ENCODE measurements at places on chromosomes 1 and 21.

DNA sequence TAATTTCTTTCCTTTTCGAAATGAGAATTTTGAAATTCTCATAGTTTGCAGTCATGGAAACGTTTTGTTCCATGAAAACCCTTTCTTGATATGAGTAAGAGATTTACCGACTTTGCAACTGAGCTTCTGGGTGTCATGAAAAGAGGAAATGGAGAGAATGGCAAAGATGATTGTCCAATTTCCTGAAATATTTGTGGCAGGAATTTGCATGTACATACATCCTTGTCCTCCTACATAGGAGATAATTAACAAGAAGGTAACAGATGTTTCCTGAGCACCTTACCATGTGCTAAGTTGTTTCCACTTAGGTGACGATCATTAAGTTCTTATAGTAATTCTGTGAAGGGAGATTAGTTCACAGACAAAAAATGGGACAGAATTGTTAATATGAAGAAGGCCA is 170.7 kb downstream of the NEGR1 start:
- no peak for DNase-seq

DNA sequence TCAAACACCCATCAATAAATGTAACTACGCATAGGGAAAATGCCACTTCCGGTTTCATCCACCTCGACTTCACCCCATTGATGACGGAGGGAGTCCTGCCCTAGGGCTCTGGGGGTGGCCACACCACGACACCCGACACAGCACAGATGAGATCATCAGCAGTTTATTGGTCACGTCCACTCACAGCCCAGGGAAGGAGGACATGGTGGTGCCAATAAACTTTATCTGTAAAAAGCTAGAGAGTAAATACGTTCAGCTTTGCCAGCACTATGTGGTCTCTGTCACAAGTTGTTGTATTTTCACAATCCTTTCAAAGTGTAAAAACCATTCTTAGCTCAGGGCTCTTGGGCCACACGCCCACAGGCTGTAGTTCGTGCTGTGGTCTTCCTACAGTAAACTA is 16.3 kb downstream of the SETD4 start:
- no peak for DNase-seq

DNA sequence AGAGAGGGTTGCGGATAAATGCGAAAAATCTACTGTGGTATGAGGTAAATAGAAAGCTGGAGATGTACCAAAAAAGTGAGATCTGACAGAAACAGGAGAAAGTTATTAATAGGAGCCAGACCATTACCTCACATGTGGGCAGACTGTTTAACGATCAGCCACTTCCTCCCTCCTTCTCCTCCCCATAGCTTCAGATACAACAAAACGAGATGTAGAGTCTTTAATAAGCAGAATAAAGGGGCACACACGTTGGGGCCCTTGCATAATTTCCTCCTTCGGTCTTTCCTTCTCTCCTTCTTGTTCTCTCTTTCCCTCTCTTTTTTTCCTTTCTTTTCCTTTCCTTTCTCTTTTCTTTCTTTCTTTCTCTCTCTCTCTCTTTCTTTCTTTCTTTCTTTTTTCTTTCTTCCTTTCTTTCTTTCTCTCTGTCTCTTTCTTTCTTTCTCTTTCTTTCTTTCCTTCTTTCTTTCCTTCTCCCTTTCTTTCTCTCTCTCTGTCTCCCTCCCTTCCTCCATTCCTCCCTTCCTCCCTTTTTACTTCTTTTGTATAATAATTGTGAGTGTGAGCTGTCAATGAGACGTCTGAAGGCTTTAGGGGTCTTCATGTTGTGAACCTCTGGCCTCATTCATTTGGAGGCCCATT is 242.1 kb downstream of the GRIK1 start:
- no peak for DNase-seq

- no peak for DNase-seq
These were observed 1.3 kb downstream of the EDARADD start for GRCh38 chr1:236395230-236395946.

DNA sequence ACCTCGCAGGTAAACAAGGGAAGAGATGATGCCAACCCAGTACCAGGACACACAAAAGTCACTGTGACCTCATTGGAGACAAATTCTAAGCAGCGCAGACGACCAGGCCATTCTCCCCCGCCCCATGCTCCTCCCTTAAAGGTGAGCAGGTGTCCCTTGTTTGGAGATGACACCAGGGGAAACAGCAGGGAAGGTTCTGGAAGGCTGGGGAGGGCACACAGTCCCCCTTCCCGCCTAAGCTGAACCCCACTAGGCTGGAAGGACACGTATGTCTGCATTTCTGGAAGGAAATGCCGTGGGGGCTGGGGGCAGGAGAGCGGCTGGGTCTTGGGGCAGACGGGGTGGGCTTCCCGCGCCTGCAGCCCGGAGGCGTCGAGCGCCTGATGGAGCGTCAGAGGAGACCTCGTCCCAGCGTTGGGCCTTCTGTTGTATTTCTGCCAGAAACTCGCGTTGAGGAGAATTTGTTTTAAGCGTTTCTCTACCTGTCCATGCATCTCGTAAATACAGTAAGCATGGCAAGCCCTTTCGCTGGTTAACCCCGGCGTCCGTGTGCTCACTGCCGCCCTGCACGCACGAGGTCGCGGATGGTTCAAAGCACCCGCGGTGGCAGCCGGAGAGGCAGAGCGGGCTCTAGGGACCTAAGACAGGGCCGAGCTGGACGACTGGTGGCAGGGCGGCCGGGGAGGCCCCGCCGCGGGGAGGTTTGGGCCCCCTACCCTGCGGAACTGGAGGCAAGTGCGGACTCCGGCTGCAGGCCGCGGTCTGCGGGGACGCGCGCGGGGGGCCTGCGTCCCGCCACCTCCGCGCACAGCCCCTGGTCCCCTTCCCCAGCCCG is 1.2 kb upstream of the LHX4 start:
- no peak for DNase-seq

GRCh38 chr1:61520401-61520800 is 204.5 kb downstream of the TM2D1 start:
- no peak for DNase-seq

DNA sequence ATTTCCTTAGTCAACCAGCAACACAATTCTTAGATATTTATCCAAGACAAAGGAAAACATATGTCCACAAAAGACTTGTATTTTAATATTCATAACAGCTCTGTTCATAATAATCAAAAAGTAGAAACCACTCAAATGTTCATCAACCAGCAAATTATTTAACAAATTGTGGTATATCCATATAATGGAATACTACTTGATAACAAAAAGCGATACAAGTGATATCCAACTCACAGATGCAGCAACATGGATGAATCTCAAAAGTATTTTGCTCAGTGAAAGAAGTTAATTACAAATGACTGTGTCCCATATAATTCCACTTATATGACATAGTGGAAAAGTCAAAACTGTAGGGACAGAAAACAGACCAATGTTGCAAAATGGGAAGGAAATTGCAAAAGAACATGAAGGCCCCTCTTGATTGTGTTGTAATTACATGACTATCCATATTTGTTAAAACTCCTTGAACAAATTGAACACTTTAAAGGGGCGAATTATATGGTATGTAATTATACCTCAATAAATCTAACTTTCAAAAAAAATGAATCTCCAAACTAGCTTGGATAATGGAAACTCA is 116.9 kb downstream of the EDEM3 start:
- no peak for DNase-seq

GRCh38 chr21:45357436-45358260 is 47.3 kb upstream of the COL18A1 start:
- DNase-seq, result no peak

- DNase-seq, result no peak
These were observed 272.3 kb upstream of the ST6GALNAC5 start for GRCh38 chr1:76595024-76595423.

GRCh38 chr21:33857846-33858666 is 57.5 kb downstream of the ATP5PO start:
- no peak for DNase-seq

DNA sequence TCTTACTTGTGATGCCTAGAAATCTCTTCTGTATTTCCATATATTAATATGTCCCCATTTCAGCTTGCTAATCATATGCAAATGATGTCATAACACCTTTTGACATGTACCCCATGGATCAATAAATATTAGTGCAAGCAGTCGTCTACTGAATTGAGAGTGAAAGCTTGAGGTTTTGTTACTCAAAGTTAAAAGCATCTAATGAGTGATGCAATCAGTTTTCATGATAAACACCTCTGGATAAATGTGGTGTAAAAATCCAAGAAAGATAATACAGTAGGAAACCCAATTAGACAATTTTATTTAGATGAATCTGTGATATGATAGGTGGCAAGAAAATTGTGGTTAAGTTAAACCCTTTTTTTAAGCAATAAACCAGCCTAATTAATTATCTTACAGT is 141.2 kb upstream of the DMRTA2 start:
- DNase-seq, result no peak

- DNase-seq, result no peak
These were observed 103.3 kb downstream of the AKT3 start for GRCh38 chr1:243746751-243747150.

- no peak for DNase-seq
These were observed 181.2 kb upstream of the SGIP1 start for GRCh38 chr1:66352792-66353191.

DNA sequence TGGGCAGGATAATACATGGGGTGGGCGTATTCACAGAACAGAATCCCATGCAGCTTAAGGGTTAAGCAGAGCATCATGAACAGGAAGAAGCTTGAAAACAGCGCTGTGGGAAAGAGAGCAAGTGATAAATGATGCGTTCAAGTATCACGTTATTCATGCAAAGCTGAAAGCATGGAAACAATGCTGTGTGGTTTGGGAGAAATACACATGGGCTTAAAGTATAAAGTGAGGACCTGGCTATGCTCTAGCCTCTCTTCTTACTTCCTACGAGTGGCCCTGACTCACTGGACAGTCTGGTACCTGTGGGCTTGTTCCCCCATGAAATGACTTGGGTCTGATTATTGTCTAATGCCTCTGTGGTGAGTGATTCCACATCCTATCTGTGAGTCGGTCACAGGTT is 25.7 kb downstream of the TMPRSS2 start:
- no peak for DNase-seq

- DNase-seq, result no peak
These were observed 145.8 kb upstream of the TMPRSS15 start for GRCh38 chr21:18549214-18549905.

- DNase-seq, result no peak
These were observed 2.1 kb downstream of the ASAP3 start for GRCh38 chr1:23481904-23482303.

- DNase-seq, result no peak
These were observed 472.2 kb upstream of the RUNX1 start for GRCh38 chr21:35521293-35521692.

DNA sequence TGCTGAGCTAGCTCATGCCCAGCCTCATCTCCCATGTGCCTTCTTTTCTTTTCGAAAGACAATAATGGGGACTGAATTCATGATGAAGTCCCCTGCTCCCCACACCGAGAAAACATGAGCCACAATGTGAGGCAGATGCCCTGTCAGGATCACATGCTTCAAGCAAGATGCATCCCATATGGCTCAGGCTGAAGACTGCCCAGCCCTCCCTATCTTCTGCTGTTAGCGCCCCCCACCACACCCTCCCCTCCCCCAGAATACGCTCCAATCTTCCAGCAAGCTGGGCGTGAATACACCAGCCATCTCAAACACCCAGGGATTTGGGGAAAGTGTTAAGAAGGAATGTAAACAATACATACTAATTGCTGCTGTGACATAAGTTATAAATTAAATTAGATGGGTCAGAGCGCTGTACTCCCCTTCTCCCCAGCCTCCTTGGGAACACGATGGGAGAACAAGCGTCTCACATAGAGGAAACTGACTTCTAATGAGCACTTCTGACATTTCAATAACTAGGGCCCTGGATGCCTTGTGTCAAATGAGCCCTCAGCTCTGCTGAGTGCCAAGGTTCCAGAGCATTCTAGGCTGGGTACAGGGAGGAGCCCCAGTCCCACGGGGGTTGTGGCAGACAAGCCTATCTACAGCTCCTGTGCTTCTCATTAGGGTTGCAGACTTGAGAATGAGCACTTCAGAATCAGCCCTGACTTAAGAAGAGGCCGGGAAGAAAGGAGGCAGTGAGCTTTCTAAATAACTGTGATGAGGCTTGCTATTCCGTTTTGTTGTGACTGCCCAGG is 55.6 kb downstream of the TNR start:
- no peak for DNase-seq

DNA sequence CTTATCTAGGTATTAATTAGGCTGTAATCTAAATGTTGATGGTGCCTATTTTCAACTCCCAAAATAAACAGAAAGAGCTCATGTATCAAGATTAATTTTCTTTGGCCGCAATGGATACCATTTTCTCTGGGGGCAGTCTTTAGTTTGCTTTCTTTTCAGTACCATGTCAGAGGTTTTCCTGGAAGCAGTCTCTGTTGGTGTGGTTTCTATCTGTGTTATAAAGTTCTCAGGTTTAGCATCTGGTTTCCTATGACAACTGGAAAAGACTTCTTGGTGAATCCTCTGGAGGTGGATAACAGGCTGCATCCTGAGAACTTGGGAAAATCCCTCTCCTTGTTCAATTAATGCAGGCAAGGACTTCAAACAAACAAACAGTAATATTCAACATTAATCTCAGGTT is 38.7 kb upstream of the BATF3 start:
- DNase-seq, result no peak

DNA sequence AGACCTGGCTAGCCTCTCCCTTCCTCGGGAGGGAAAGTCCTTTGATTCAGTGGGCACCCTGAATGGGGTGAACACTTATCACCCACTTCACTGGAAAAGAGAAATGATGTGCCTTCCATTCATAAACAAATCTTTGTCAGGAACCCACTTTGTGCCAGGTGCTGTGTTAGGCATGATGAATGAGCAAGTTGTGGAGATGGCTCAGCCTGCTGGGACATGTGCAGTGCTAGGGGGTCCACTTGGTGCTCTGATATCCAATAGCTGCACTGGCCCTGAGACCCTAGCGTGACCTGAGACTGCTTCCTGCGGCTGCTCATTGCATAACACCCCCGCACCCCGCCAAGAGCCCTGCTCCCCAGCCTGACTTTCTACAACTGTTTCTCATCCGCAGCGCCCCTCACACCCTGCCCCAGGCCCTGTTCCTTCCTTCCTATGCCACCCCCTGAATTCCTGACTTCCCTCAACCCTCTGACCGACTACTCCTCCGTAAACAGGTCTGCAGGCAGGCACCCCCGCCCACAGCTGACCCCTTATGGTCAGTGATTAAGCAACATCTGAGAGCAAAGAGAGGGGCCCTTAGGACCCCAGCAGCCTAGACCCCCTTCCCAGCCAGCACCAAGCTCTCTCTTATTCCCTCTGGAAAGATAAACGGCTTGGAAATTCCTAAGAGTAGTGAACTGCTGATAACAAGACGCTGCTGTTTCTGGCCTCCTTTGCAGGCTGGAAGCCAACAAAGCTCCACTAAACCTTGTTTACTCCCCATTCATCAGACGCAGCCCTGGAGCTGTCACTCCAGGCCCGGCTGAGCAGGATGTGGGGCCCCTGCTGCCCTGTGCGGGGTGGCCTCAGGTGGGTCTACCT is 12.9 kb downstream of the CSRP1 start:
- DNase-seq, result no peak

Measured in NCI-H1694 (cell line).